NCI-H524 (cell line): ENCODE measurements at places on chromosomes 1 and 21.

DNA sequence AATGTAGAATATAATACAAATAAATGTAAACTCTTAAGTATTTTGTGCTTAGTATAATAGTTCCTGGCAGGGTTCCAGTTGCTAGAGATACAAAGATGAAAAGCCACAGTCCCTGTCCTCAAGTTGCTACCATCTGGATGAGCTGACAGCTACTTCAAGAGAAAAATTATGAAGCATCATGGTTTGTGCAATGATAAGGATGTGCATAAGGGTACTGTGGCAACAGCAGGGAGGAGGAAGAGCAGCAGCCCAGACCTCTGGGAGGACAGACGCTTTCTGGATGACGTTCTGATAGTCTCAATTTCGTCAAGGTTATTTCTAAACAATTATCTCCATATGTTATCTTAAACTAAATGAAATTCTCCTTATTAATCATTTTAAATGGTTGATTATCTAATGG lies 198.9 kb downstream of the NTNG1 start:
- peak; percentile 65 for DNase-seq

- DNase-seq = no peak
Measured at GRCh38 chr1:207500306-207500705, 4.3 kb downstream of the CR1 start.

DNA sequence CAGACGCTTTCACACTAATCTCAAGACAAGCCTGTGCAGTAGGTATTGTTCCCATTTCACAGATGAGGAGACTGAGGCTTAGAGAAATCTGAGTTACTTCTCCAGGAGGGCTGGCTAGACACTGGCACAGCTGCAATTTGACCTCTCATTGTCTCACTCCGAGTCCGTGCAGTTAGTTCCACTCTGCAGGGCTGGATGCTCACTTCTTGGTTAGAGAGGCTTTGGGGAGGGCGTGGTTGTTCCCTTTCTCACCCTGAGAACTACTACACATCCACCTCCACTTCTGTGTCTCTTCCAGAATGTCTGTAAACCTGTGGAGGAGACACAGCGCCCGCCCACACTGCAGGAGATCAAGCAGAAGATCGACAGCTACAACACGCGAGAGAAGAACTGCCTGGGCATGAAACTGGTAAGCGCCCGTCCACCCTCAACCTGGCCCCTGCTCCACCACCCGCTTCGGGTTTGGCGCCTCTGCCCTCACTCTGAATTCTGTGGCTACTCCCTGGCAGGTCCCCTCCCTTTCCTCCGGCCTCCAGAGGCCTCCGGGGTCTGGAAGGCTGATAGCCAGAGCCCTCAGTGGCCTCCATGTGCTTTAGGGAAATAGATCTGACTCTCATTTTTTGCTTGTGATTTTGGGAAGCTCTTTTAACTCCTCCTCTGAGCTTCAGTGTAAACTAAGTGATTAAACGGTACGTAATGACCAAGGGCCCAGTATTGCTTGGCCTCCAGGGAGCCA lies 29.1 kb downstream of the EIF2D start:
- no peak for DNase-seq

GRCh38 chr1:101002551-101002950 lies 23.0 kb downstream of the DPH5 start:
- DNase-seq = no peak

DNA sequence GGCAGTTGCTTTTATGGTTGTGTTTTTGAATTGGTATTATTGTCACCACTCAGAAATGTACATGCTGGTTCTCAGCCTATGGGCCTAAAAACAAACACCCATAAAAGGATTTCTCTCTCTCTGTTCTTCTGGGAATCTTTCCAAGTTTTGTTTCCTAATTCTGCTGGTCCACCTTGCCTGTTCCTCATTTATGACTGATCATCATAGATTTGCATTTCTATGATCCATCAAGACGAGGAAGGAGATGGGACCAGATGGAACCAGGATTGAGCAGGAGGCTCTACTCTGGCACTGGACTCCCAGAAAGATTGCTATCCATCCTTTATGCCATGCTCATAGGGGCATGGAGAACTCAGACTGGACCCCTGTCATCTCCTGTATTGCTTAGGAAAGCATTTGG lies 162.2 kb downstream of the C1orf94 start:
- DNase-seq = no peak

GRCh38 chr1:18134324-18135046 lies 26.9 kb downstream of the IGSF21 start:
- peak; percentile 81 for DNase-seq

- no peak for DNase-seq
Measured at GRCh38 chr1:169565335-169566271, 20.7 kb downstream of the F5 start.

DNA sequence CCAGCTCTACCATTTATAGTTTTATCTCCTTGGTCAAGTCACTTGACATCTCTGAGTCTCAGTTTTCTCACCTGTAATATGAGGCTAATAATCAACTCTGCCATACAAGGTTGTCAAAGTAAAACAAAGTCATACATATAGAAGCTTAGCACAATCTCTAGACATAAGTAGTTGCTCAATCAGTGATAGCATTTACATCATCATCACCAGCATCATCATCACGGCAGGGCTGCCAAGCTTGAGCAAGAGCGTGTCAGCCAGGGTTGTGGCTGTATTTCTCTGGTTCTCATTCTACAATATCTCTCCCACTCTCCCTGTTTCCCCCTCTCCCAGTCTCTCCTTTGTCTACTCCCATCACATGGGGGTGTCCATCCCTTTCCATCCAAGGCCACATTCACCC lies 41.7 kb upstream of the COA6 start:
- no peak for DNase-seq

DNA sequence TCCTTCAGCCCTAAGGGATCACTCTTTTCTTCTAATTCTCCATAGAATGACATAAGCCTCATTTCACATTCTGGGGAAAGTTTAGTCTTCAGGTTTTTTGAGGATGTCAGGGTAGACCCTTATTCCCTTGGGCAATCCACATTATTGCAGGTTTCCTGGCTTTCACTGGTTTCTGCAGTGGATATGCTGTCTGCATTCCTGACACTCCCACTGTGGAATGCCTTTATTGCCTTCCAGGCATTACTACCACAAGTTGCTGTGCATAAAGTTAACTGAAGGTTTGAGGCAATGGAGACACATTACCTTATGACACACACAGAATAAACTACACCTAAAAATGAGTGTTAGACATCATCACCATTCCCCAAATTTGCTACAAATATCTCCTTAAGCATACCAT lies 12.7 kb downstream of the FASLG start:
- no peak for DNase-seq

DNA sequence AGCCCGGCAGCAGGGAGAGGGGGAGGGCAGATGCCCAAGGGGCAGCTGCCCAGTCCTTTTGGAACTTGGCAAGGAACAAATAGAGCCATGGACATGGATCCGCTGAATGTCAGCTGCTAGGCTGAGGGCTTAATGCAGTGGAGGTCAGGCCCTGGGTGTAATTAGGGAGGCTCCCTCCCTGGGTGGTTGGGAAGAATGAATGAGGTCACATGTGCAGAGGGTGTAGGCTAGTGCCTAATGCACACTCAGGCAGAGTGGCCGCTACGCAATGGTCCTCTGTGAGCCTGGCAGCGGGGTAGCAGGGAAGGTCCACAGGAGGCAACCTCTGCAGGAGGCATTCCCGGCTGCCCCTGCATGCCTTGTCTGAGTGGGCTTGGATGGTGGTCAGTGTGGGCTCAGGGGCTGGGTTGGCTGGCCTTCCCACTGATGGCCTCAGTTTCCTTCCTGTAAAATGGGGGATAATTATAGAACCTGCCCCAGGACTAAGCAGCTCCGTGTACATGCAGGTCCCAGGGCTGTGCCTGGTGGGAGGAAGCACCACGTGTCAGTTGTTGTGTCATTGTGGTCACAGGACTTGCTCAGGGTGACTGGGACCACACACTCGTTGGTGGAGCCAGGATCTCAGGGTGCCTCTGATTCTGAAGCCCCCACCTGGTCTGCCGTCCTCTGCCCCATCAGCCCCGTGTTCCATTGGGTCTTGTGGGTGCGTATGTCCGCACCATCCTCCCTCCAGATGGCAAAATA lies 81.6 kb upstream of the ACTL8 start:
- no peak for DNase-seq

- DNase-seq = no peak
Measured at GRCh38 chr1:17802945-17803344, 47.8 kb downstream of the ACTL8 start.

DNA sequence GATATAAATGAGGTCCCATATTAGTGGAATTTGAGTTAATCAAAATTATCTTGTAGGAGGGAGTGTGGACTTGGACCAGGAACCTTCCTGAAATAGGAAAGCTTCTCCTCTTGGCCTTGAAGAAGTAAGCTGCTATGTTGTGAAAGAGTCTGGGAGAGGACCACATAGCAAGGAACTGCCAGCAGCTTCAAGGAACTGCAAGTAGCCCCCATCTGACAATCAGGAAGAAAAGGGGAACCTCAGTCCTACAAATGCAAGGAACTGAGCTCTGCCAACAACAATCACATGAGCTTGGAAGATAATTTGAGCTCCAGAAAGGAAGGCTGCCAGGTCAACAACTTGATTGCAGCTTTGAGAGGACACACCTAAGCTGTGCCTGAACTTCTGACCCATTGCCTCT lies 8.2 kb upstream of the PRMT6 start:
- DNase-seq = no peak

DNA sequence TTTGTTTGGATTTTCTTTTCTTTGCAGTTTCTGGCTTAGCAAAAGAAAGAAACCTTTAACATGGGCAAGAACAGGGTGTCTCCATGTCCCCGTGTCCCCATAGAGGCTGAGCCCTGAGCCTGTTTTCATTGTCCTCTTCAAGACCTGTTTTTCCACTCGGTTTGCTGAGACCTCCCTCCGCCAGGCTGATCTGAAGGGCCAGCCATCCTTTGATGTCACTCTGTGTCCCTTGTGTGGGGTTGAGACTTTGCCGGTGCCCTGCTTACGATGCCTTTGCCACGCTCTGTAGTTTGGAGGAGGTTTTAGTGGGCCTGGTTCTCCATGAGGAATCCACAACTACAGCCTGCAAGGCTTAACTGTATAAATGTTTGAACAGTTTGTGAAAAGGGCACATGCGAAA lies 23.8 kb downstream of the IFNGR2 start:
- no peak for DNase-seq

GRCh38 chr1:31372051-31372450 lies 825 bp downstream of the FABP3 start:
- no peak for DNase-seq

GRCh38 chr1:156367383-156368156 lies 1.4 kb upstream of the RHBG start:
- DNase-seq = no peak

GRCh38 chr1:168767894-168768584 lies 39.0 kb upstream of the DPT start:
- DNase-seq = no peak

GRCh38 chr1:95232646-95233318 lies 1.2 kb upstream of the RWDD3 start:
- DNase-seq = no peak
